SJCRH30 (cell line): ENCODE measurements at places on chromosomes 3 and 15. TPM values are rescaled to one million over a fixed set of nuclear protein-coding genes. Genes with fewer than 3 reads are reported as not detected.

GRCh38 chr3:111589303-111590142, 5.6 kb downstream of the ZBED2 start:
- DNase-seq: no peak

- DNase-seq: peak; percentile 74
Observed at GRCh38 chr3:179146911-179147513, 1.1 kb upstream of the PIK3CA start.

GRCh38 chr3:53570081-53570480, 75.7 kb downstream of the CACNA1D start:
- no peak for DNase-seq

DNA sequence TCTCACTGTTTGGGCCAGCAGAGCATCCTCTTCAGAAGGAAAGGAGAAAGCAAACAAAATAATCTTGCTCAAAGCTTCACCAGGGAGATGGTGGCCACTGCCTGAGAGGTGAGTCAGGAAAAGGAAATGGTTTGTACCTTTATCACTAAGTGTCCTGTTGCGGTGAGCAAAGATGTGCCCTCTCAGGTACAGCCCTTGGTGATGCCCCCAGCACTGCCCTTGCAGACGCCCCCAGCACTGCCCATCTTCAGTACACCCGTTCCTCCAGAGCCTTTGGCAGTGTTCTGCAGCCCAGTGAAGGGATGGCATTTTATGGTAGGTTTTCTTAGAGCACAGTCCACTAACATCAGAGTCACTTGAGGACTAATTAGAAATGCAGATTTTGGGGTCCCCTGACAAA, 92.3 kb downstream of the ZNF621 start:
- DNase-seq: no peak

DNA sequence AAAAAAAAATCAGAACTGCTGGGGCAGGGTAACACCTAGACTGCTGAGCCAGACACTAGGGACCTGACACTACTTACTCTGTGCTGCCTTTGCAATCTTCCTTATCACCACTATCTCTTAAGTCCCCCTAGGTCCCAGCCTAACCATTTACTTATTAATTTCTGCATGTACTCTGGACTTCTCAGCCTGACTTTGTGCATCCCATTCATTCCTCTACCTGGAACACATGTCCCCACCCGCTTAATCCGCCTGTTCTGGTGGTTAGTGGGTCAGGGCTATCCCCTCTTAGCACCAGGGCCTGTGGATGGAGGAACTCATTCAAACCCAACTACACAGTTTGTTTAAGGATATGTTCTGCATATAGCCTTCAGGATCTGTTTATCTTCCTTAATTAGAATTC, 5.0 kb upstream of the CACNA1D start:
- no peak for DNase-seq

GRCh38 chr3:111667621-111668239, 72.6 kb upstream of the ZBED2 start:
- no peak for DNase-seq

DNA sequence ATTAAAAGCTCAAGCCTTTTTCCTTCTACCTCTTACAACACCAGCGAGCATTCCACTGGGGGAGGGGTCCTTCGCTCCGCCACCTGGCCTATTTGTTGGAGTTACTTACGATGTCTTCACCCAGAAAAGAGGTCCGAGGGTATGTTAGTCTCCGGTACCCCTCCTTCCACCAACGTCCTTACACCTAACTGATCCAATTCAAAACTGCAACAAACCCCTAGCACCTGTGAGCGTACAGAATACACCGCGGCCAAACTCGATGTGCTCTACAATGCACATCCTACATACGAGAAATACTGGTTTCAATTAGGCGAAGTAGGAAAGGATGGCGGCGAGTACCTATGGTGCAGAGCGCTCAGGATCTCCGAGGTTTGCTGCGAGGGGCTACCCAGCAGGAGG, 944 bp downstream of the SLITRK3 start:
- no peak for DNase-seq

DNA sequence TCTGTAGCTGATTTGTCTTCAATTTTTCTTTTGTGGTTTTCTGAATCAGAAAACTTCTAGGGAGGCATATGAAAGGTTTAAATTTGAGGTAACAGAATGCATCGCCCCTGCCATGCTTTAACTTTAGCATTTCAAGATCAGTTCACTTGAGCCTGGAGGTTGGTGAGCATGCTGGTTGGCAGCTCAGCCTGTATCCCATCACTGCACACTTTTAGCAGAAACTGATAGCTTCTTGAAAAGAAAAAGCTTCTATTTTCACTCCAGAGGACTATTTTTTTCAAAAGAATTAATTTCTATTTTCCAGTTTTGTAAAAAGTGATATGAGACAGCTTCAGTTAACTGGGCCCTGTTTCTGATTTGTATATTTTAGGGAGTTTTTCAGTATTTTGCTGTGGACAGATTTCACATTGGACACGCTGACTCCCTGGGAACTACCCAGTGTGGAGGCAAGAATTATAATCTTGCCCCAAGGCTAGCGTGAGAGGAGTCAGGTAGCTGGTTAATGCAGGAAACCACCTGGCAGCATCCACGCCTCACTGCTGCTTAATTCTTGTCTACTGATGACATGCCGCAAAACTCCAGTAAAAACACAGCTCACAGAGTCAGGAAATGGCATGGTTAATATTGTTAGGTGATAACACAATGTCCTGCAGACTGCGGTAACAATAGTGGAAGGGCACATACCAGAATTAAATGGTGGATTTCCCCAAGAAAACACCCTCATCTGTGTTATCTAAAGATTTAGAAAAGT, 71.4 kb downstream of the DUT start:
- peak; percentile 13 for DNase-seq

GRCh38 chr15:40125950-40126349, 17.3 kb upstream of the BMF start:
- DNase-seq: no peak

DNA sequence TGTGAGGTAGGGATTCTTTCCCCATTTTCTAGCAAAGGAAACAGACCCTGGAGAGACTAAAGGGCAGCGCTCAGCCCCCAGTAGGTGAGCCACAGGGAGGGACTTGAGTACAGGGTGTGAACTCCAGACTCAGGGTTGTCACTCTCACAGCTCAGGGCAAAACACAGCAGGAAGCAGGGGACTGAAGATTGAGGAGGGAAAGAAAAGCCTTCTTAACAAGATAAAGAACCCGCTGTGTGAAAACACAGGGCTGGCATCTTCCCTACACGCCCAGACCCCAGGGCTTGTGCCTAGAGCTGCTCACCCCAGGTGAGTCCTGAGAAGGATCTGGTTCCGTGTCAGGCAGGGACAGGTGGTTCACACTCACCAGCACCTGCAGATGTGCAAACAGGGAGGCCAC, 59.6 kb downstream of the ABTB1 start:
- no peak for DNase-seq

DNA sequence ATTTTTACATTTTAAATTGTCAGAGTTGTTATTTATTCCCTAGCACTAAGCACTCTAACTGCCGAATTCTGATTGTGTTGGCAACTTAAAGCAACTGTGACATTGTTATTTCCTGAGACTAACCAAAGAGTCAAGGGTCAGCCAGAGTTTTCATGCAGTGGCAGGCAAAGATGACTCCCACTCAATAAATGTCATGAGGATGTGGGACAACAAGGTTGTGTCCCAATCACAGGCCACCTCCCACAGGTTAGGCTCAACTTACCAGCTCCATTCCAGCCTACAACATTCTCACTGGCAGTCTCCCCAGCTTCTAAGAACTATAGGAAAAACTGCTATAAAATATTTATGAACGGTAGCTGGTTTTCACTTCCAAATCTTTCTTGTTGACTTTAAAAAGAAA, 80.1 kb downstream of the RSL24D1 start:
- DNase-seq: no peak

- no peak for DNase-seq
Observed at GRCh38 chr3:125017406-125017805, 38.4 kb downstream of the HEG1 start.

GRCh38 chr3:152574461-152575079, 260.4 kb upstream of the P2RY1 start:
- DNase-seq: peak; percentile 65

GRCh38 chr3:61575893-61576292, 14.5 kb downstream of the PTPRG start:
- no peak for DNase-seq

DNA sequence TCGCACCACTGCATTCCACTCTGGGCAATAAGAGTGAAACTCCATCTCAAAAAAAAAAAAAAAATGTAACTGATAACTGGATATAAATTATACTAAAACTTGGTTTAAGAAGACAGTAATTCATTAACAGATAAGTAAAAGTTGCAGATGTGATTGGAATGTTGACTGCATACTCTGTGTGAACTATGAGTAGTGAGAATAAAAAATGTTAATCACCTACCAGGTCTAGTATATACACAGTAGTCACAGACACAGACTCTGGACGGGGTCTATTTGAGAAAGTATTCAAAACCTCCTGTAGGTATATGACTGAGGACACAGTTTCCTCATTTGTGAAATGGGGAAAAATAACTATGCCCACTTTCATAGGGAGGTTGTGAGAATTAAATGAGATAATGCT, 26.0 kb downstream of the GOLM2 start:
- DNase-seq: no peak

DNA sequence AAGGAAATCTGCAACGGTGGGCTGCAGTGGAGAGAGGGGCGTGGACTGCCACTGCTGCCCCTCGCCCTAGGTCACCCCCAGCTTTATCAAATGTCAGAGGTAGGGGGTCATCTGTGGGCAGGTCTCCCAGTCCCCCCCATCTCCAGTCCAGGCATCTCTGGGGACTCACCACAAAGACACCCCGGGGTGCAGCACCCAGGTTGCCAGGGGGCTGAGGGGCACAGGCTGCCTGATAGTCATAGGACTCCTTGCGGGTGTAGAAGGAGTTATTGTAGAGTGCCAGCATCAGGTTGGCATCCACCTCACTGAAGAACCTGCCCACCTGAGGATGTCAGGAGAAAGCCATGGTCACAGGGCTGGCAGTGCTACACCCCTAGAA, 6.5 kb upstream of the TMEM115 start:
- DNase-seq: no peak

DNA sequence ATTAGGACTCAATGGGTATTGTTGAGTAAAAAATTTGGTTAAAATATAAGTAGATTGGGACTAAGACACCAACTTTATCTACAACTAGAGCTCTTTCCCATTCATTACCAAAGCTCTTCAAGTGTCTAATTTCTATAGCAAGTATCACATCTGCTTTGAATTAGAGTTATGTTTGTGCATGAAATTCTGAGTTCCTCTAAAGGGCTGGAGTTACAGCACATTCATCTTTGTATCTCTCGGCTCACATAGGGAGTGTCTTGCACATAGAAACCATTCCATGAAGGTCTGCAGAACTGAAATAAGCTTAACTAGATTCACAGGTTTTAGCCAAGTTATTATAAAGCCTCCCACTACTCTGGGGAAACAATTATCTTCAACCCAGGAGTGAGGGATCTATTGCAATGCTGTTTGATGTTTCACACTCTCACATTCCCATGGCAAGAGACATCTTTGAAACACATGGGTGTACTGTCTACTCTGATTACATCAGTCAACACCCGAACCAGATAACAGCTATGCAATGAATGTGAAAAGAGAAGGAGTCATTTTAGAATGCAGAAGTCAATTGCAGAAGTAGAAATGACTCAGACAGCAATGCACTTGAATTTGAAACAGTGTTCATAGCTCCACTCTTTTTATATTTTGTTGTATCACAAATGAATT, 93.1 kb upstream of the KBTBD8 start:
- no peak for DNase-seq

DNA sequence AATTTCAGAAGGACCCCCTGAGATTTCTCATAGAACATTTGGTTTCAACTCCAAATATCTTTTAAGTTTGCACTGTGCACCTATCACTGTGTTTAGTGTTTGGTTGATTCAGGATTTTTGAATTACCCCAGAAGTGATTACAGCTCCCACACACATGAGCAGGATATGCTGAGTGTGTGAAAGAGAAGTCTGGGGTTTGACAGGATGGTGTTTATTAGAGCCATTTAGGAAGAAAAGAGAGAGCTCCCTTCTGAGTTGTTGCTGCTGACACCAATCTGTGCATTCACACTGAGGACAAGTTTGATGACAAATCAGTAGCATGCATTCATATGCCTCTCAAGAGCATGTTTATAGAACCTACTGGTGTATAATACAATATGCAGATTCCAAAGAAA, 118.1 kb downstream of the RPL22L1 start:
- no peak for DNase-seq

DNA sequence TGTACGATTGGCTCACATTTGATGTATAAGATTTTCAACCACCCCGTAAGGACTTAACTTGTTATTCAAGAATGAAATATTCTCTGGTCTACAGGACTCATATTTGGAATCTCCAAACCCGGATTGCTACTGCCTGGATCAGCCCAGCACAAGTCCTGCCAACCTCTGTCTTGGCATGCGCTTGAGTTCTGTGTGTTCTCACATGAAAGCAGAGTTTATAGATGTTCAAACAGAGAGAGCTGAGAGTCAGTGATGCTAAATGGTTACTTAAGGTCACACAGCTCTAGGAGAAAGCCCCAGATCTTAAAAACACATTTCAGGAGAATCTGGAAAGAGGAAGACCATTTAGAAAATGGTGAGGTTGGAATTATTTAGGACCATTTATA, 268.0 kb upstream of the TBL1XR1 start:
- DNase-seq: no peak

DNA sequence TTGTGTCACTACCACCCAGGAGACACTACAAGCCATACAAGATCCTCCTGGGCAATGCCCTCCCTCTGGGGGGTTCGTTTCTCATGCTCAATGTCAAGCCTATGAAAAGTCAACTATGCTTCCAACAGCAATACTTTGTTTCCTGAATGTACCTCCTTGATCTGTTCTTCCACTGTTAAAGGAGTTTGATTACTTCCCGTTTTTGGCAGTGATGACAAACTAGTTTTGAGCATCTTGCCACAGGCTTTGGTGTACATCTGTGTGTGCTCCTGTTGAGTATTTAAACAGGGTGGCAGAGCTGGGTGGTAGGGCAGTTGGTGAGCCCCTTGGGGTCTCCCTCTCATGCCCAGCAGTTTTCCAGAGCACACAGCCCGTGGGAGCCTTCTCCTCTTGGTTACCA, 81.4 kb downstream of the IL12A start:
- no peak for DNase-seq

- no peak for DNase-seq
Observed at GRCh38 chr3:128083980-128084674, 31.9 kb downstream of the SEC61A1 start.

- DNase-seq: no peak
Observed at GRCh38 chr3:134279466-134279865, 28.8 kb upstream of the RYK start.

GRCh38 chr15:59221511-59222505, 15.2 kb downstream of the LDHAL6B start:
- no peak for DNase-seq

Gene LDHAL6B
- not detected in 2 replicates for total RNA-seq

Gene CLEC3B
- not detected in 2 replicates for total RNA-seq

Gene UBE3A
- 95.1 and 111 TPM in 2 replicates for total RNA-seq

Gene WNT7A
- not detected in 2 replicates for total RNA-seq

Gene GPR15
- not detected in 2 replicates for total RNA-seq

Gene ROBO2
- 14.0 and 14.3 TPM in 2 replicates for total RNA-seq

Gene SERP1
- 72.7 and 80.3 TPM in 2 replicates for total RNA-seq

Gene HGD
- 0.18 TPM in 1 of 2 replicates, not detected in the other for total RNA-seq

Gene MED12L
- total RNA-seq: not detected in 2 replicates

Gene SH2D7
- total RNA-seq: 0.08 and 0.36 TPM in 2 replicates

Gene CATSPER2
- 1.3 and 1.4 TPM in 2 replicates for total RNA-seq
